ENCODE measurements at places on chromosomes 7 and 10. TPM values are rescaled to one million over a fixed set of nuclear protein-coding genes. Genes with fewer than 3 reads are reported as not detected.

TSPAN33 gene
- total RNA-seq = 4.5 TPM

CCDC172 gene
- total RNA-seq = not detected

EVX1 gene
- total RNA-seq = not detected

OPN1SW gene
- total RNA-seq = not detected

RBP3 gene
- total RNA-seq = not detected

PRF1 gene
- not detected for total RNA-seq

PRPS1L1 gene
- not detected for total RNA-seq

UNCX gene
- not detected for total RNA-seq

CCDC136 gene
- total RNA-seq = 7.3 TPM

TMEM178B gene
- 0.11 TPM for total RNA-seq

UCN3 gene
- not detected for total RNA-seq

GIMAP5 gene
- not detected for total RNA-seq

SPDYE9 gene
- not detected for total RNA-seq

DNA sequence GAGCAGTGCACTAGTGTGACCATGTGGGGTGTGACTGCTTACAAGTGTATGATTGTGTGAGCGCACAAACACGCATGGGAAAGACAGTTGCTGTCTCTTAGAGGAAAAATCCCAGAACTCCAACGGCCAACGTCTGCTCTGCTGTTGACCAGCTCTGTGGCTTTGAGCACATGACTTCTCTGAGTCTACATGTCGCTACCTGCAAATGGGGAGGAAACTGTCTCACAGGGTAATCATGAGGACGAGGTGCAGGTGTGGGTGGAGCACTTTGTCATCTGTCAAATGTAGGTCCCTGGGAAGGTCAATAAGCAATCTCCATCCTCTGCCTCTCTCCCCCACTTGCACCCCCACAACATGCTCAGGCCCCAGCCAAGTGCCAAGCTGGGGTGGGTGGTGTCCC lies 31.2 kb upstream of the TLX1 start:
- no peak overlapping the region for H3K27ac ChIP-seq
- peaks cover 6% of the 10 kb centered on the region for H3K4me1 ChIP-seq
- H3K4me3 ChIP-seq = no peak overlapping the region
- no peaks in the 10 kb centered on the region for H3K27me3 ChIP-seq
- no peaks in the 10 kb centered on the region for H3K36me3 ChIP-seq

DNA sequence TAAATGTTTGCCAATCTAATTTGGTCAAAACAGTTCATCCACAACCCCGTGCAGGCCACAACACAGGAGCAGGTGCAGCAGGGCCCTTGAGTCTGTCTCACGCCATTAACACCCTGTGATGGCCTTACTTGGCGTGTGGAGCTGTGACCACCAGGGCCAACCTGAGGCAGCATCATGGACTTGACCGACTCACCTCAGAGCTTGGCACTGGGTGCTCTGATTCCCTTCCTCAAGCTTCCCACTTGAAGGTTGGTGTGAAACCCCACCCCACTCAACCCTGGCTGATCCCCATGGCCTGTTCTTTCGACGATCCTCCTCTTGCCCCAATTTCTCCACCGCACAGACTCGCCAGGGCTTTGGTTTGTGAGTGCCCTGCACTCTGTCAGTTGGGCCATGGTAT lies 623.1 kb downstream of the PTPRN2 start:
- H3K27ac ChIP-seq = no peak overlapping the region
- no peak for DNase-seq
- no peaks in the 10 kb centered on the region for H3K4me1 ChIP-seq
- no peak overlapping the region for H3K4me3 ChIP-seq
- no peaks in the 10 kb centered on the region for H3K27me3 ChIP-seq

- no peak overlapping the region for H3K27ac ChIP-seq
- H3K4me1 ChIP-seq = 0 out of 2 replicates have a peak, but pooled peaks cover 6% of the 10 kb centered on the region
- no peaks in the 10 kb centered on the region for H3K36me3 ChIP-seq
Measured at GRCh38 chr7:98617960-98618418, 904 bp downstream of the NPTX2 start.

GRCh38 chr10:120221873-120222485 lies 235.0 kb upstream of the PLPP4 start:
- no peak overlapping the region for H3K4me3 ChIP-seq
- peak; percentile 62 for DNase-seq
- H3K27ac ChIP-seq = no peak overlapping the region

- no peak overlapping the region for H3K4me3 ChIP-seq
- H3K27ac ChIP-seq = no peak overlapping the region
- DNase-seq = no peak
- no peaks in the 10 kb centered on the region for H3K4me1 ChIP-seq
- no peaks in the 10 kb centered on the region for H3K27me3 ChIP-seq
Measured at GRCh38 chr7:33201821-33202220, 72.5 kb downstream of the BBS9 start.

DNA sequence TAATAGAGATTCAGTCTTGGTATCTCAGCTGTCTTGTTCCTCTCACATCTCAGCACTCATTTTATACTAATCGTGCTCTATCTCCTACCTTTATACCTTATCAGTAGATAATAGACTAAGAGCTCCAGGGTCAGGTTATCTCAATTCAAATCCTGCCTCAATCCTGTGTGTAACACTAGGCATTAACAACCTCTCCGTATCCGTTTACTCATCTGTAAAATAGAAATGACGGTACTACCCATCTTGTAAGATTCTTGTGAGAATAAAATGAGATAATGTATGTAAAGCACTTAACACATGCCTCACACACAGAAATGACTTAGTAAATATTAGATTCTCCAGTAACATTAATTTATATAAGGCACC lies 622 bp upstream of the P4HA1 start:
- H3K4me1 ChIP-seq = peaks cover 16% of the 10 kb centered on the region
- H3K4me3 ChIP-seq = peak overlapping the region; percentile 70
- no peaks in the 10 kb centered on the region for H3K36me3 ChIP-seq

DNA sequence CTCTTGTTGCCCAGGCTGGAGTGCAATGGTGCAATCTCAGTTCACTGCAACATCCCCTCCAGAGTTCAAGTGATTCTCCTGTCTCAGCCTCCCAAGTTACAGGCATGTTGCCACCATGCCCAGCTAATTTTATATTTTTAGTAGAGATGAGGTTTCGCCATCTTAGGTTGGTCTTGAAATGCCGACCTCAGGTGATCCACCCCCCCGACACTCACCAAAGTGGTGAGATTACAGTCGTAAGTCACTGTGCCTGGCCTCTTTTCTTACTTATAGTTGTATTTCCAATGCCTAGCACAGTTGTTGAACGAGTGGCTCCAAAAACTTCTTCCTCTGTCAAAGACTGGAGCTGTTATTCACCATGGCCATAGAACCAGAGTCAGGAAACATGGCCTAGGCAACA lies 6.7 kb downstream of the RNF216 start:
- peaks cover 2% of the 10 kb centered on the region for H3K36me3 ChIP-seq
- no peaks in the 10 kb centered on the region for H3K27me3 ChIP-seq

DNA sequence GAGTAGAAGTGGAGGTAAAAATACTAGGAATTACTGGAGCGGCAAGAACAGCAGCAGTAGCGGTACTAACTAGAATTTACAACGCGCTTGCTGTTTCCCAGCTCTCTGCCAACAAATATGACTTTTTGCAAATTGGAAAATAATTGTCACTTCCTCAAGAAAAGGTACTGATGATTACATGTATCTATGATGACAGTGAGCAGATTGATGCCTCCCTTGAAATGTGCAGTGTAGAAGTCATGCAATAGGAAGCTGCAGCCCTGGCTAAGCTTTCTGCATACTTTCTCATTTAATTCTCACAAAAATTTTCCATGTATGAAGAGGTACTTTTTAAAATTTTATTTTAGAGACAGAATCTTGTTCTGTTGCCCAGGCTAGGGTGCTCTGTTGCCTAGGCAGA lies 49.9 kb downstream of the ANK3 start:
- H3K27me3 ChIP-seq = no peaks in the 10 kb centered on the region
- H3K4me3 ChIP-seq = no peak overlapping the region
- DNase-seq = no peak
- H3K36me3 ChIP-seq = no peaks in the 10 kb centered on the region
- H3K4me1 ChIP-seq = peaks cover 5% of the 10 kb centered on the region

GRCh38 chr10:14740684-14741247 lies 33.9 kb downstream of the FAM107B start:
- H3K27me3 ChIP-seq = no peaks in the 10 kb centered on the region
- H3K4me1 ChIP-seq = peaks cover 61% of the 10 kb centered on the region
- peak overlapping the region; percentile 7 for H3K27ac ChIP-seq
- DNase-seq = no peak
- no peak overlapping the region for H3K4me3 ChIP-seq
- no peaks in the 10 kb centered on the region for H3K36me3 ChIP-seq

GRCh38 chr10:4307910-4308309 lies 518.1 kb upstream of the AKR1E2 start:
- H3K27me3 ChIP-seq = no peaks in the 10 kb centered on the region
- DNase-seq = no peak
- H3K4me3 ChIP-seq = no peak overlapping the region
- no peaks in the 10 kb centered on the region for H3K4me1 ChIP-seq
- no peaks in the 10 kb centered on the region for H3K36me3 ChIP-seq

GRCh38 chr10:71347587-71348395 lies 28.7 kb downstream of the SLC29A3 start:
- no peaks in the 10 kb centered on the region for H3K27me3 ChIP-seq
- no peak overlapping the region for H3K4me3 ChIP-seq
- peaks cover 56% of the 10 kb centered on the region for H3K4me1 ChIP-seq
- peak; percentile 40 for DNase-seq

GRCh38 chr7:15848362-15848761 lies 161.9 kb upstream of the MEOX2 start:
- H3K4me1 ChIP-seq = peaks cover 9% of the 10 kb centered on the region
- H3K27ac ChIP-seq = no peak overlapping the region
- no peak overlapping the region for H3K4me3 ChIP-seq
- H3K27me3 ChIP-seq = no peaks in the 10 kb centered on the region
- no peaks in the 10 kb centered on the region for H3K36me3 ChIP-seq
- no peak for DNase-seq

DNA sequence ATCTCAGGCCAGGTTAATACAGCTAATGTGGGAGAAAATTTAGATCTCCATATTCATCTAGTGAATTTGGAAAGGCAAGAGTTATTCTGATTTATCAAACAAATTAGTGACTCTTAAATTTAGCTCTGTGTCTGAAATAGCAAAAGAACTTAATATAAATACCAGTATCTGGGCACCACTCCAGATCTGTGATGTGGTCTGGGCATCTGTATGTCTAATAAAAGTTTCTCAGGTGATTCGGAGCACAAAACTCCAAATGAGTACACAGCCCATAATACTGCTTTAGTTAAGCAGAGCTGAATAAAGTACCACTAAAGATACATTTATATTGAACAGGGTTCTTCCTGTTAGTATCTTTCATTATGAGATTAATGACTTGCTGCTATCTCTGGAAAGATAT lies 261.4 kb downstream of the BAMBI start:
- DNase-seq = no peak
- no peaks in the 10 kb centered on the region for H3K27me3 ChIP-seq
- peak overlapping the region; percentile 88 for H3K27ac ChIP-seq
- H3K36me3 ChIP-seq = no peaks in the 10 kb centered on the region
- peak overlapping the region; percentile 35 for H3K4me3 ChIP-seq

- peak overlapping the region; percentile 77 for H3K27ac ChIP-seq
- peaks cover 28% of the 10 kb centered on the region for H3K4me1 ChIP-seq
- peak overlapping the region; percentile 51 for H3K4me3 ChIP-seq
- no peaks in the 10 kb centered on the region for H3K36me3 ChIP-seq
- DNase-seq = no peak
- no peaks in the 10 kb centered on the region for H3K27me3 ChIP-seq
Measured at GRCh38 chr10:98268694-98269431, 869 bp upstream of the LOXL4 start.

DNA sequence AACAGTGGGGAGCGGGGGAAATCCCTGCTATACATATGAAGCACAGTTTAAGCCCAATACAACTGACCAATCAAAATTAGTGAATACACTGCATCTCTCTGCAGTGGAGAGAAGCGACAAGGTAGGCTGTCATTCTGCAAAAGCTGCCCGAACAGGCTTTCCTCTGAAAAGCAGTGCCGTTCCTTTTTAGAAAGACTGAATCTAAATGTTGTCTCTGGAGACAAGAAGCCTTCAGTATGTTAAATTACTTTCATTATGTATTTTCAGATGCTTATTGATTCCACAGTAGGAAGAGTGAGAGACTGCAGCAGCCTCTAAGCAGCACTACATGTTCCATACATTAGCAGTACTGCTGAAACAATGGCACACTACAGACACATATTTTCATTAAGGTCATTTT lies at the start of gene GPR22:
TSS of gene GPR22 (plus strand) at position 129 of the 400 bp plus-strand sequence. CDS start 4,004 bp downstream, outside the sequence.
- H3K27me3 ChIP-seq = no peaks in the 10 kb centered on the region
- no peak within 1 kb of the TSS for H3K27ac ChIP-seq
- H3K4me1 ChIP-seq = no peaks in the 10 kb centered on the region
- H3K36me3 ChIP-seq = no peaks in the 10 kb centered on the region

- no peaks in the 10 kb centered on the region for H3K4me1 ChIP-seq
- H3K36me3 ChIP-seq = no peaks in the 10 kb centered on the region
- H3K27me3 ChIP-seq = no peaks in the 10 kb centered on the region
- no peak for DNase-seq
- H3K4me3 ChIP-seq = no peak overlapping the region
Measured at GRCh38 chr10:97608991-97609561, 19.6 kb downstream of the C10orf62 start.

DNA sequence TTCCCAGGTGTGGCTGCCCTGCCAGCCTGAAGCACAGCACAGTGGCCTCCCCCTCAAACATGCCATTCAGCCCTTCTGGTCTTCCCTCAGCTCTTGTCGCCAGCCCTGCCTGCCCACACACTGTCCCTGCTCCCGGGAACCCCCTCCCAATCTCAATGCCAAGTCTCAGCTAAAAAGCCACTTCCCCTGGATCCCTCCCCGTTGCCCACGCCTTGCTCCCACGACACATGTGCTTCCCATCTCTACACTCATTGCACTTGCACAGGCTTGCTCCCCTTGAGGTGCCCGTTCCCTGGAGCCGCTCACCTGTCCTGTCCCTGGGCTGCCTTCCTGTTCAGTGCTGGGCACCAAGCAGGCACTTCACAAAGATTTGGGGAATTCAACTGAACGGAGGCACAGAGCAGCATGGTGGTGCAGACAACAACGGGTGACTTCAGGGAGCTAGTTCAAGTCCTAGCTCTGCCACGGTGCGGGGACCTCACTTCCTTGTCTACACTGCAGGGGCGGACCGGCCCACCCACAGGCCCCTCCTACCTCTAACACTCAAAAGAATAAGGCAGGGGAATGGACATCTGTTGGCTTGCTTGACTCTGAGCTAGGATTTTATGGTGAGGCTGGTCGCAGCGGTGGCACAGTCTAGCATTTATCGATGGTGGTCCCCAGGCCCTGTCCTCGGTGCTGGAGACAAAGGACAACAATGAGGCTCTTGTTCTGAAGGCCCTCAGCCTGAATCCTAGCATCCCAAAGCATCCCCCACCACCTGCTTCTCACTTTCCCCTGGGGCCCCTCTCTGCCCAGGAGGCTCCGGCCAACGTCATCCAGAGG lies 18.4 kb downstream of the RGS10 start:
- H3K36me3 ChIP-seq = no peaks in the 10 kb centered on the region
- H3K4me1 ChIP-seq = no peaks in the 10 kb centered on the region
- no peaks in the 10 kb centered on the region for H3K27me3 ChIP-seq
- H3K4me3 ChIP-seq = no peak overlapping the region

GRCh38 chr7:47936323-47936722 lies 11.9 kb downstream of the PKD1L1 start:
- H3K27me3 ChIP-seq = no peaks in the 10 kb centered on the region
- no peak for DNase-seq
- H3K36me3 ChIP-seq = no peaks in the 10 kb centered on the region
- H3K4me1 ChIP-seq = no peaks in the 10 kb centered on the region
- no peak overlapping the region for H3K4me3 ChIP-seq

Data from Caco-2 (cell line).